ENCODE measurements at places on chromosomes 2 and 18.

DNA sequence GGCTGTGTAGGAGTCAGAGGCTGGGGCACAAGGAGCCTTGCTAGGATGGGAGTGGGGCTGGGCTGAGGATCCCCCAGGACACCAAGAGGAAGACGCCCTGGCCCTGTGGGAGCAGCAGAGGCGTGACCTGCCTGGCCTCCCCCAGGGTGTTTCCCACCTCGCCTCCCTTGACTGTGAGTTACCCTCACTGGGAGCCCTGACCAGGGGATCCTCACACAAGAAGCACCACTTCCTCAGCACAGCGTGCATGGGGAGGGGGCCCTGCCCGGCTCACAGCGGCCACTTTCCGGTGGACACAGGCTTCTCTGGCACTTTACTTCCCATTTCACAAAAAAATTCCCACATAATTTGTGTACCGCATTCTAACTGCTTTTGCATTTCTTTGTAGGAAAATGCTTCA, 187.7 kb downstream of the EIPR1 start:
- DNase-seq, result no peak

GRCh38 chr2:189674374-189675112, at the start of gene ANKAR:
Gene ANKAR, plus strand, starts transcription at chr2:189674670. Its CDS starts 1,821 bp downstream, at chr2:189676491.
- peak; percentile 86 for DNase-seq

DNA sequence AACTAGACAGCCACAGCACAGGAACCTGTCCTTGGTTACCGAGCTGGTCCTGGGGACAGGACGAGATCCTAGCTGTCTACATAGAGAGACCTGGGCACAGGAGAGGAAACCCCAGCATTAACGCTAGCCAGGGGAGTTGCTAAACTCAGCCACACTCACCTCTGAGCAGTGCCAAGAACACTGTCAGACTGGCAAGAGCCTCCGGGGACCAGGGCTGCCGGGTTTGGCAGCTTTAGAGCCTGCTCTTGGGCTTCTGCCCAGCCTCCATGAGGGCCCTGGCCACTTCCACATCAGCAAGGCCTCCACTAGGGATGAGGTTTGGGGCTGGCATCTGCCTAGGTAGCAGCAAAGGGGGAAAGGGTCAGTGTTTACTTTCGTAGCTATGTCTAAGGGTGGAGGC, 6.7 kb downstream of the TMBIM1 start:
- DNase-seq, result peak; percentile 54

DNA sequence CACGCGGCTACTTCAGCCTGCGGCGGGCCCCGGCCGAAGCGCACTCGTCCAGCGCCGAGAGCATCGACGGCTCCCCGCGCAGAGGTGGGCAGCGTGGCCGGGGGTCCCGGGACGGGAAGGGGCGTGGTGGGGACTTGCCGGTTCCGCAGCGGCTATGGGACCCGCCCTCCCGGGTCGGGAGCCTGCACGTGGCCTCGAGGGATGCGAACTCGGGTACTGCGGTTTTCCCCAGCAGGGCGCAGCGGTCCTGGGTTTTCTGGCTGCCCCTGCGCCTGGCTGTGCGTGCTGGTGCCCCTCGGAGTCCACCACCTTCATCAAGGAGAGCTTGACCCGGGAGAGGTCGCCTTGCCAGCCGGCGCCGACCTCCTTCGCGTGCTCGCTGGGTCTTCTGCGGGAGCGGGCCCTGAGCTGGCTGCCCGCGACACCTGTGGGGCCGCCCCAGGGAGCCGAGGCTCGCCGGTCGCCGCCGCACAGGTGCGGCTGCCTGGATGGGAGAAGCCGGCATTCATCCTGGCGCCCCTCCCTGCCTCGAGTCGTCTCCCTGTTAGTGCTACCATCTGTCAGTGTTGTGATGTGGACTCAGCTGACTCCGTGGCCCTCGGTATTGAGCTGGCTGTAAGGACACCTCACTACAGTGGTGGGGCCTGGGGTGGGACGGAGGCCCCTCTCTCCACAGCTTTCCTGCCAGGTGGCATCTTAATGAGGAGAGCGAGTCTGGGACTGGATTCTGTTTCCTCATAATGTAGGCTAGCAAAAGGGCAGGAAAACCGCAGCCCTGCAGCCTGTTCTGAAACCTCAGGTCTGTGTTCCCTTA, 177.3 kb downstream of the AGAP1 start:
- no peak for DNase-seq

DNA sequence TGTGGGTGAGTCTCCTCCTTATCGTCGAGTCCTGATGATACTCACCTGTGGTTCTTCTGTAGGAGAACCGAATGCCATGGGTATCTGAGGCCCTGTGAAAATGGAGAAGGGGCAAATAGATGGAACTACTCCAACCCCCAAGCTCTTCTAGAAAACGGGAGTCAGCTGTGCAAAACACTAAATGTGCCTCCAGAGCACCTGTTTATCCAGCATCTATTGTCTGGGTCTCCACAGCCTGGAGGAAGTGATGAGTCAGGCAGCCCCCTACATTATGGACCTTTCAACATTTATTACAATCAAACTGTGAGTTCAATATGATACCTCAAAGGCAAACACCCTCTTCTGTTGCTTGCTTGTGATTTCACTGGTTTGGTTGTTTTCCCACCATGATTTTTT, 9.8 kb upstream of the LRRFIP1 start:
- DNase-seq, result no peak

DNA sequence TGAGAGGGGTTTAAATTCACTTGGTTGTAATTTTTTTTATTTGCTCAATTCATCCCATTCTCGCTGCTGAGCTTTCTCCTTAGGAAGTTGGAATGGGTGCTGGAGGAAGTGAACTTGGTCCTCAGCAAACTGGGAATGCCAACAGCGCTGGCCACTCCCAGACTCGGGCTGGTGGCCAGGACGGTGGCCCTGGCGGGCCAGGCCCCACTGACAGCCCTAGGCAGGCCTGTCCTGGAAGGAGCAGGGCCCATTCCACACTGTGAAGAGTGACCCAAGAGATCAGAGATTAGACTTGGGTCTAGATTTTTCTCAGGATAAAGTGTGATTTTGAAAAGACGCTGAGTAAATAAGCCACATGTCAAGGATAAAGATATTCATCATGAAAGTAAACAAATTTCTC, 132.7 kb downstream of the HDAC4 start:
- DNase-seq, result no peak

DNA sequence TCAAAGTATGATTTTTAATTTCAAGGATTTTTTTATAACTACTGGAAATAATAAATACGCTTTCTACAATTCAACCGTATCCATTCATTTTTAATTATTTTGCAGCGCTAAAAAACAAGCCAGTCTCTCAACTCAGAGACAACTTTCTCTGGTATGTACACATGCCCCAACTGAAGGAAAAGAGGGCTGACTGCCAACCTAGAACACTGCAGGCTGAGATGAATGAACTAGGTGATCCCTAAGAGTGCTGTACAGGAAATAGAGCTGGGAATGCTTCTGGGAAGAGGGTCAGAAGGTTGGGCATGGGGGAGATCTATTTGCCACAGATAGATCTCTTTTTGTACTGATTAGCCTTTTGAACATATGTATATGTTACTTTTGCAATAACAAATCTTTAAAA, 460.1 kb downstream of the NR4A2 start:
- DNase-seq, result no peak

Data from pons (tissue), 1 donor.